ENCODE measurements at places on chromosomes 3 and 15.

- DNase-seq: no peak
Measured at GRCh38 chr15:86865920-86866319, 786.2 kb downstream of the AGBL1 start.

DNA sequence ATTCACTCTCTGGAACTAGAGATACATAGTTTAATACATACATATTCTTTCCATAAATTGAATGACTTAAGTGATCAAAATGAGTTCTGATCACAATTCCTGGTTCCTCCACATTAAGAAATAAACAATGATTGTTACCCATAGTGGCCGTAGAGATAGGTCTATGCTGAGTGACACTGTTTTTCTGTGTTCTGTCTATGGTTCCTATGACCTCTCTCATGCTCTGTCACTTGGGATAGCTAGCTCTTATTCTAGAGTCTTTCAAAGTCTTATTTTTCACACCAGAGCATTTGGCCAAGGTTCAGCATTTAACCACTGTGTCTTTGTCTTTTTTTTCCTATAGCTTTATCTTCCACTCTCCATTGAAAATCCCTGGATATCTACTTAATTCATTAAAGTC is 132.4 kb downstream of the GOLGA6L6 start:
- no peak for DNase-seq

GRCh38 chr3:4426782-4427344 is 40.2 kb downstream of the SUMF1 start:
- DNase-seq: no peak

- DNase-seq: peak; percentile 56
Measured at GRCh38 chr3:7977245-7978086, 524.2 kb upstream of the LMCD1 start.

- DNase-seq: no peak
Measured at GRCh38 chr3:132880986-132881385, 157.2 kb upstream of the TMEM108 start.

DNA sequence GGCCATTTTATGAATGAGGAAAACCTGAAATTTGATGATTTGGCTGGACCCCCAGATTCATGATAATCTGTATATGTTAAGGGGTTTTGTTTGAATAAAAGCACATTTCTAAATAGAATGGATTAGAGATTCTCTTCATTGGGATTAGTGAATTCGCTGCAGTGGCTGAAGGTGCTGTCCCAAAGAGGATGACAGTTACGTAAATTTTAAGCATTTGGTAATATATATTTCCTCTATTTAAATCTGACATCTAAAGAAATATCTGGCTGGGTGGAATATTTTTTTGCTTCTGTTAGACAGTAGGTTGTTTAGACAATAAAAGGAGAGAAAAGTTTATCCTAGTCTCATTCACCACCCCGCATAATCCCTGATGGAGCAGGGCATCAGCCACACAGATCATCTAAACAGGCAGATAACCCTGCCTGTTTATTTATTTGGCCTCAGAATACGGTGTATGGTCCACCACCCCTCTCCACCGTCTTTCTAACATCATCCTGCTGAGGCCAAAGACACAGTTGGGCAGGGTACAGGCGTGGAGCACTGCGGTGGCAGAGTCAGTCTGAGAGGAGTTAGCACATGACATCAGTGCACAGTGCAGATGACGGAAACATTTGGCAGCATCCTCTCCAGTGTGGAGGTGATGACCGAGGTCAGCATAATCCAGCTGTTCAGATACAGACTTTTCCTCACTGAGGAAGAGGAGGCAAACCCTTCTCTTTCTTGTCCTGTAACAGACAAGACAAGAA is 20.4 kb upstream of the NFKBIZ start:
- peak; percentile 24 for DNase-seq

DNA sequence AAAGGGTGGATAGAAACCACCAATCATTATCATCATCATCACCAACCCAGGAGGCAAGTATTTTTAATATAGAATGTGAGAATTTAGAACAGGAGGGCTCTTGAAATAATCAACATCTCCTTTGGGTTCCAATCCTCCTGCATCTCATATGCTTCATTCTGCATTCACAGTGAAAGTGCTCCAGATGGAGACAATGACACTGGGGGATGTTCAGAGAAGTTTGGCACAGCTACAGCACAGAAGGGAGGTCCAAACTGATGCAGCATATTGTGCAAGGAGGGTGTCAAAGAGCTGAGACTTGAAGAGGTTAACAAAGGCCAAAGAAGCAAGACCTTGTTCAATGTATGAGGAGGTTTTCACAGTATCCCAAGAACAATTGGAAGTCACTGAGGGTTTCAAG is 767.1 kb downstream of the NTRK3 start:
- DNase-seq: no peak

DNA sequence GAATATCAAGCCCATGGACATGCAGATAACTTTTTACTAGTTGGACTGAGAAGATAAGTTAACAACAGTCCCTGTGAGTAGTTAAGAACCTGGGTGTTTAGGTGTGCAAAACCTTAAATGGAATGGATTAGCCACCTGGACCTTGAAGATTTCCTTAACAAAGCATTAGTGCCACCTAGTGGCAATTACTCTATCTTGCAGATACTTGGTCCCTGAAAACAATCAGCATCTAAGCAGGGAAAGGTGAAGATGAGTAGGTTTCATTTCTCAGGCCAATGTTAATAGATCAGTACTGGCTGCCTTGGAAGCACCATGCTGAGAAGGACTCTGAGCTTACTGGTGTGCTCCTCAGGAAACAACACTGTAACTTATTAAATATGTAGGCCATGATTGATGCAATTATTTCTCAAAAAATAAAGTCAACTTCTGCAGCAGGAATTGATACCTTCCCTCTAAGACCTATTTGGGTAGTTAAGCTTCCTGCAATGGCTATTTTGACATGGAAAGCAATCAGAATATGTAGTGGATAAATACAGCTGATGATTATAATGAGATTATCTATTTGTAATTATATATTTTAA is 329.4 kb downstream of the TBC1D5 start:
- DNase-seq: peak; percentile 40

GRCh38 chr15:95429345-95429744 is 901.2 kb upstream of the NR2F2 start:
- no peak for DNase-seq

GRCh38 chr15:65323071-65323511 is 18.6 kb downstream of the RNU5B-1 start:
- DNase-seq: peak; percentile 83

GRCh38 chr3:51434746-51435327 is 43.8 kb downstream of the RBM15B start:
- DNase-seq: peak; percentile 63

DNA sequence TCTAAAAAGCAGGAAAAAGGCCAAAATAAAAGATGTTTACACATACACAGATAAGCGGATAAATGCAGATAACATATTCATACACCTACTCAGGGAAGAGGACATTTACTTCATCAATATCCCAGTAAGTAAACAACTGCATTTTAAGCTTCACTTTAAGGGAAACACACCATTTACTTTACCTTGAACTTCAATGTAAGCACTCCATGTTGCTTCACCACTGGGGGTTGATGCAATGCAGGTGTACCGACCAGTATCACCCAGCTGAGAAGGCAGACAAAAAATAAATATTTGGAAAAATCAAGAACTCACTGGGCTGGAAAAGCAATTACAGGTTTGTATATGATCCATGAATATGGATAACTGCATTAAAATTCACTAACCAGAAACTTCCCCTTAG is 1099.5 kb downstream of the ROBO1 start:
- DNase-seq: no peak

DNA sequence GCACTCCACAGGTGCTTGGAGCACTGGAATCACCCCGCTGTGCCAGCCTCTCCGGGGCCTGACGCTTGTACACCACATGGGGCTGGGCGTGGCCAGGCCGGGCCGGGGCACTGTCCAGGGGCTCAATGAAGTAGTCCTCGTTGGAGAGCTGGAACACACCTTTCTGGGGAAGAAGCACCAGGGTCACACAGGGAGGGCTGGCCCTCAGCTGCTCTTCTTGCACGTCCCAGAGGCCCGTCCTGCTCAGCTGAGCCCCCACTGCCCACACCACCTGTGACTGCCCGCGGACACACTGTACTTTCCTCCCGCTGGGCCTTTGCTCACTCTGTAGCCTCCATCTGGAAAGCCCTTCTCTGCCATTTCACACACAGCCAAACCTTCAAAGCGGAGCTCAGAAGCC is 13.3 kb downstream of the ADAMTS7 start:
- no peak for DNase-seq

- DNase-seq: no peak
Measured at GRCh38 chr3:71384388-71384787, 199.1 kb downstream of the FOXP1 start.

DNA sequence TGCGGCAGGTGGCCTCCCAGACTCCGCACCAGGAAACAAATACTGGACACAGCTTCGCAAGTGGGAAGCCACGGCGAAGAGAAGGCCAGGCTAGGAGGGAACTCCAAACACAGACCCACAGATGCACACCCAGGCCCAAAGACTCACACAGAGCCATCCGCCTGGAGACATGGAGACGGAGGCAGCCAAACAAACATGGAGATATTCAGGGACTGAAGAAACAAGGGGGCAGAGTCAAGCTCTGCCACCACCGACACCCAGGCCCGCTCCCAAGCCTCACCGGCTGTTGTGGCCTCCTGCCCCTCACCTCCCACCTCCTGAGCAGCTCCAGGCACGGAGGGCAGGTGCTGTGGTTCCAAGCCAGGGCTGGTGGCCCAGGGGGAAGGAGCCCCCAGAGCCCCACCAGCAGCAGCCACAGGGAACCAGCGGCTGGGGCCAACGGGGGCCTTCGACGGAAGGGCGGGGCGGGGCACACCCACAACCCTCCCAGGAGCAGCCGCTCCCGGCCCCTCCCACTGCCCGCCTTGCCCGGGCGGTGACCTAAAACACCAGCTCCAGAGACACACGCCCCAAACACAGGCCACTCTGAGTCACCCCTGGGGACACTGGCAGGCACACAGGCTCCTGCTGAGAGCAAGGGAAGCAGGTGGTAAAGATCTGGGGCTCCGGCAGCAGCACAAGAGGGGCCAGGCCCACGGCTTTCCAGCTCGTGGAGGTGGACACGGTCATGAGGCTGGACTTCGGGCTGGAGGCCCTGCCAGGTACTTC is 31.9 kb downstream of the TNK2 start:
- DNase-seq: no peak

DNA sequence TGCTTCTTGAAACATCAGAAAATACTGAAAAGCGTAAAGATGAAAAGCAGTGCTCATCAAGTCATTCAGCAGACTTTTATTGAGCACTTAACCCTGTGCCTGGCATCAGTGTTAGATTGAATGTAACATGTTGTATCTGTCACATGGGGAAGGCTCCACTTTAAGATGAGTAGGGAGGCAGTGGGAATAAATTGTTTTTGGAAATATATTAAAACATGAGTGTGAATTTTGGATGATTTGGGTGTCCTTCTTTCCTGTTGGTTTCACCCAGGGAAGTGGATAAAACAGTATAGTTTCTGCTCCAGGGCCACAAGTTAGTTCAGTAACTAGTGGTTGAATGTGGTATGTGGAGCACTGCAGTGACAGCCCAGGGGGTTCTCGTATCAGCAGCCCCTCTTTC is 301.4 kb upstream of the TPM1 start:
- DNase-seq: no peak

GRCh38 chr15:49888323-49888693 is 230.7 kb downstream of the ATP8B4 start:
- no peak for DNase-seq

DNA sequence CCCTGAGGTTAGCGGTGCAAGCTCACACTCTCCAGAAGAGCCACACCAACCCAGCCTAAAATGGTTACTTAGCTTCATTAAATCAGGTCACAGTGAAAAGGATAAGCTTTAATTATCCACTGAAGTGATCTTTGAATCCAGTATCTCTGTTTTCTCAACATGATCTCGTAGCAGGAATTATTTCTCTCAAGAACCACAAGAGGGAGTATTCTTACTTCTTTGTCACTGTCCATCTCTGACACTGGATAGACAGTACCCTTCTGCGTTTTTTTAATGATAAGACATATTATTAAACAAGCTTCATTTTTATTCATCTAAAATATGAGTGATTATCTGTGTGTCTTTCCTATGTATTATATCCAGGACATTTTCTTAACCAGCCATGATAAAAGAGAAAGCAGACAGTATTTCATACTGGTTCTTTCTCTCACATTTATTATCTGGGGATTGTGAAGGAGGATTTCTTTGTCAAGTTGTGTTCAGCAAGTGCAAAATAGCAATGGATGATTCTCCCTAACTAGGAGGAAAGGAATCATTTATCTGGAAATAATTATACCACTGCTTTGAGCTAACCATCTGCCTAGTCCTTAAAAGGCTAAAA is 105.4 kb upstream of the CCDC54 start:
- peak; percentile 42 for DNase-seq

DNA sequence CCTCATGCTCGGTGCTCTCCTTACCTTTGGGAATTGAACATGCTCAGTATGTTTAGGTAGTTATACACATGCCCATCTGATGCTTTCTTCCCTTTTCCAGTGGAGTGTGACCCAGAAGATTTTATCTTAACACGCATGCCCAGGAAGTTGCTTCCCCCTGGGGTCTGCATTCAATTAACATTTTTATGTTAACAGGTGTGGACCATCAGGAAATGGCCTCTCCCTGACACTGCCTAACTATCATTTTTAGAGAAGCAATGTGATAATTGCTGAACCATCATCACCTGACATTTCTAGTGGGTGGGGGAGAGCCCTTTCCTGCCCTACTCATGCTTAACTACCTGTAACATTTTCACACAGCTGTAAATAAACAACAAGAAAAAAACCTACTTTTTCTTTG is 55.1 kb upstream of the TGFBR2 start:
- DNase-seq: no peak

- peak; percentile 48 for DNase-seq
Measured at GRCh38 chr3:114404590-114404989, 110.8 kb downstream of the TIGIT start.

DNA sequence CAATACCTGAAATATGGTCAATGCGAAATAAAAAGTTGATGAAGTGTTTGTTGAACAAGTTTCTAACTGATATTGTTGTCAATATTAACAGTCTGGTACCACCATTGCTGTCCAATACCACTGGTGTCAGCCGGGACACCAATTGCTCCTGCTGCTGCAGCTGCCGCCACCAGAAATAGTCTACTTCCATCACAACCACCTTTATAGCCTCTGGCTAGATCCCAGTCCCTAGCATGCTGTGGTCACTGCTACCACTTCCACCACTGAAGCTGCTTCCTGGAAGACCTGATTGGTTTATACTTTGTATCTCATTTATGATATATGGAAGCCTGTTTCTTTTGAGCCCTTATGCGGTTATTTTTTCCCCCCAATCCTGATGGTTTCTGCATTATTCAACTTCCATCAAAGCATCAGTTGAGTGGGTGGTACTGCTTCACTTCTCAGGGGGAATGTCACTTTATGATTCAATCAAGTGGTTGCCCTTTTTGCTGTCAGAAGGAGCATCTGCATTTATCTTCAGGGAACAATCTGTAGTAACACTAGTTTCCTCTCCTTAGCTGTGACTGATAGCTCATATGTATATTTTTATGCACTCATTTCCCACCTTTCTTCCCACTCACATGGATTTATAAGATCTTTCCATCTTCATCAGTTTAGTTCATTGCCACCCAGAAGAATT is 11.7 kb downstream of the LNP1 start:
- no peak for DNase-seq

DNA sequence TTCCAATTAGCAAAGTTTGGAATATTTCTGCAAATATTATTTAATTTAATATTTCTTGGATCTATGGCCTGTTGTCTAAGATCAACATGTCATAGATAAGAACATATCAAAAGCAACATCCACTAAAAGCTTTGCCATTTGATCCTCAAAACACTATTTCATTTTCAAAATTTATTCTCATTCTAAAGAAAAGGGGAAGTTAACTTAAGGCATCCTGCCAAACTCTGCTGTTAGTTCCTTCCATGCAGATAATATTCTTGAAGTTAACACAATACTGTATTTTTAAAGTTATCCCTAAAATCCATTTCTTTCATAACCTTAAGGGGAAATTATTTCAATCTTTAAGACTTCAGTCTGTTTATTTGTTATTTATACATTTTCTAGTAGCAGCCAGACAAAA is 28.2 kb upstream of the GBE1 start:
- DNase-seq: no peak

Data from urothelium cell line (cell line).